ENCODE measurements at places on chromosomes 2 and 18.
A peak's percentile ranks its signal among the peaks of the same experiment; 100 is the strongest.

GRCh38 chr18:10286580-10287150, 167.8 kb upstream of the APCDD1 start:
- DNase-seq = no peak

- no peak for DNase-seq
These were observed 593.1 kb downstream of the RNF144A start for GRCh38 chr2:7510353-7510752.

DNA sequence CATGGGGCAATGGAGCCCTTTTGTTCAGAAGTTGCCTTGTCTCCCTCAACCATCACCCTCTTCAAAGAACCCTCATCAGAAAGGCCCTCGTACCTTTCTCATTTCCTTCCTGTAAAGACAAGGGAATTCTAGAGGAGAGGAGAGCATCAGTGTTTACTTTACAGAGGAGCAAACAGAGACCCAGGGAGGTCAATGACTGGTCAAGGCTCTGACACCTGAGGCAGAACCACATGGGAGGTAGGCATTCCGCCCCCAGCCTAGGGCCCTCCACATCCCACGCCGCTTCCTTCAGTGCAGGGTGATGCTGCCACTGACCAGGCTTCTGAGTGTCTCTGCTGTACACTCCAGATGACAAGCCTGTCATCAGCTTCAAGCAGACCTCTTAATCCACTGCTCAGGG, 104.7 kb downstream of the NRP2 start:
- DNase-seq = no peak

DNA sequence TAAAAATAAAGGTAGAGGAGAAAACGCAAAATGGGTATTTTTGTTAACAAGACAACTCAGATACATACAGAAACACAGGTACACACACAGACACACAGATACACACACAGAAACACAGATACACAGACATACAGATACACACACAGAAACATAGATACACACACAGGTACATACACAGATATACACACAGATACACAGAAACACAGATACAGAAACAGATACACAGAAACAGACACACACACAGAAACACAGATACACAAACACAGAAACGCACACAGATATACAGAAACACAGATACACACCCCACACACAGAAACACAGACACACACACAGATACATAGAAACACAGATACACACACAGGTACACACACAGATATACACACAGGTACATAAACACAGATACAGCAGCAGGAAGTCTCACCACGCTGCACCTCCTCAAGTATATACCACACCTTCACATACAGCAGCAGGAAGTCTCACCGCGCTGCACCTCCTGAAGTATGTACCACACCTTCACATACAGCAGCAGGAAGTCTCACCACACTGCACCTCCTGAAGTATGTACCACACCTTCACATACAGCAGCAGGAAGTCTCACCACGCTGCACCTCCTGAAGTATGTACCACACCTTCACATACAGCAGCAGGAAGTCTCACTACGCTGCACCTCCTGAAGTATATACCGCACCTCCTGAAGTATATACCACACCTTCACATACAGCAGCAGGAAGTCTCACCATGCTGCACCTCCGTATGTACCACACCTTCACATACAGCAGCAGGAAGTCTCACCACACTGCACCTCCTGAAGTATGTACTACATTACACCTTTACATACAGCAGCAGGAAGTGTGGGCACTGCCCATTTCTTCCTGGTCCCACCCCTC, 250.5 kb downstream of the HDAC4 start:
- peak; percentile 57 for DNase-seq

GRCh38 chr2:41966920-41967319, 80.9 kb upstream of the PKDCC start:
- DNase-seq = no peak

DNA sequence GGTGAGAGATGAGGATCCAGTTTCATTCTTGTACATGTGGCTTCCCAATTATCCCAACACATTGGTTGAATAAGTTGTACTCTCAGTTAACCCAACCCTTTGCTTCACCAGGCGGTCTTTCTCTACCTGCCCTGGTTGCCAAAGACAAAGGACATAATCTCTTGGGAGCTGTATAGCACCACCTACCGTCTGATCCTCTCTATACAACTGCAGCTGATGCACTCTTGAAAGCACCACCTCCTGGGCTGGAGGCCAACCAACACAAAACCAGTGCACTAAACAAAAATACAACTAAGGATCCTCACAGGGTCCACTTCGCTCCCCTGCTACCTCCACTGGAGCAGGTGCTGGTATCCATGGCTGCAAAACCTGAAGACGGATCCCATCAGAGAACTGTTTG, 473.6 kb upstream of the NRXN1 start:
- DNase-seq = no peak

DNA sequence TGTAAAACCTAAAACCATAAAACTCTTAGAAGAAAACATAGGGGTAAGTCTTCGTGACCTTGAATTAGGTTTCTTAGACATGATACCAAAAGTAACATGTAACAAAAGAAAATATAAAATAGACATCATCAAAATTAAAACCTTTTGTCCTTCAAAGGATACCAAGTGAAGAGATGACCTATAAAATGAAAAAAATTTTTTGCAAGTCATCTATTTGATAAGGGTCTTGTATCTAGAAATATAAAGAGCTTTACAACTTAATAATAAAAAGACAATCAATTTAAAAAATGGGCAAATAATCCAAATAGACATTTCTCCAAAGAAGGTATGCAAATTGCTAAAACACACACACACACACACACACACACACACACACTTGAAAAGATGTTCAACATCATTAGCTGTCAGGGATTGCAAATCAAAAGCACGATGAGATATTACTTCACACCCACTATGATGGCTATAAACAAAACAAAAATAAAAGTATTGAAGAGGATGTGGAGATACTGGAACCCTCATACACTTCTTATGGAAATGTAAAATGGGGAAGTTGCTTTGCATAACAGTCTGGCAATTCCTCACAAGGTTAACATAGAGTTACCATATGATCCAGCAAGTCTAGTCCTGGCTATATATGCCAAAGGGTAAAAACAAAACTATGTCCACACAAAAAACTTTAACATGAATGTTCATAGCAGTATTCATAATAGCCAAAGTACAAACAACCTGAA, 23.3 kb downstream of the SPDYA start:
- DNase-seq = no peak

DNA sequence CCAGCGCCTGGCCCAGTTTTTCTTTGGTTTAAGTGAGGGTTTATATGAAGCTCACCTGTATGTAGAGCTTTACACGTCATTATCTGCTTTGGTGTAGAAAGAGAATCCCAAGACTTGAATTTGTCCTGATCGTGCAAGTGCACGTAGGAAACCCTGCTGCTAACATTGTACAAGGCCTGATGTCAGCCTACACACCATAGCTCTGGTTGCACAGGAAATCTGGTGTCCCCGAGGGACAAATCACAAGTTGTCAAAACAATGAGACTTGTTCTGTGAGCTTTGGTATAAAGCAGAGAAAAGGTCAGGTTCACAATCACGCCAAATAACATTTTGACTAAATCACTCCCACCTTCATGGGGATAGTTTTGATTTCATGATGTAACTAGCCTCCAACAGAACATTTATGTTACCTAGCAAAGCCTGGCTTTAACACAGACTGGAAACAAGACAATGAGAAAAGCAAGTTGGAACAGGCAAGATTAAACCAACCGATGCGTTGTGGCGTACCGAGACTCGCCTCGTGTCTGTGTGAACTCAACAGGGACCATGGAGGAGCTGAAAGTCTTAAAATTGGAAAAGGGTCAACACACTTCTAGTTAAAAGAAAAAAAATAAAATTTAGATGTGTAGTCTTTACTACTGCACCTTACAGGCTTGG, 41.4 kb downstream of the ZAP70 start:
- no peak for DNase-seq

DNA sequence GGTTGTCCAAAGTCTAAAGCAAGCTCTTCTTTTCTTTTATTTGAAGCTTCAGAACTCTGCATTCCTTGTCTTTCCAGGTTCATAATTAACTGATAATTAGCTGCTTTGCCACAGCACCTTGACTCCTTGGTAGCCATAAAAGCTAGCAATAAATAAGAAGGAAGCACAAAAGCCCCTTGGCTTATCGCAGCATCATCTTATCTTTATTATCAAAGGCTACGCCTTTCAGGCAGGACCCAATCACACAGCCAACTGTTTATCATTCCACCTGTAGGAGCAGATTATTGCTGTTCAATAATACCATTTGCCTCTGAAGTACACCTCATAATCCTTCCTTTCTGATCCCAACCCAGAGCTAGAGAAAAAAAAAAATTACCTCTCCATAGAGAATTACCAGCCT, 489.2 kb downstream of the SATB2 start:
- no peak for DNase-seq

DNA sequence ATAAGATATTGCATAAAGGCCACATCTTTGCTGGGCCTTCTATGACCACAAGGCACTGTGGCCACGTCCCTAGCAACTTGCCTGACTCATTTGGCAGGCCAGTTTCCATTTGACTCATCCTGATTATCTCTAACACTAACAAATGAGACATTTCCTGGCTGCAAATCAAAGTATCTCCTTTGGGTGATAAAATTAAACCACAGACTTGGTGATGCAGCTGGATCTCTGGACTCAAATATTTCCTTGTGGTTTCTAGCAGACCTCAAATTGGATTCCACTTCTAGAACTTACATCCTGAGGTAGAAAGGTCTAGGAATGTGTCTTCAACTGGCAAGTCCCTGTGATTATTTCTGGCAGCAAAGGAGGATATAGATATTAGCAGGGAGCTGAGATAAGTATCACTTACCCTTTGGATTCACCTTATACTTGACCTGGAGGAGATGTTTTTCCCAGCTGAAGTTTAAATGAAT, 167.9 kb upstream of the NXPH2 start:
- DNase-seq = peak; percentile 48

DNA sequence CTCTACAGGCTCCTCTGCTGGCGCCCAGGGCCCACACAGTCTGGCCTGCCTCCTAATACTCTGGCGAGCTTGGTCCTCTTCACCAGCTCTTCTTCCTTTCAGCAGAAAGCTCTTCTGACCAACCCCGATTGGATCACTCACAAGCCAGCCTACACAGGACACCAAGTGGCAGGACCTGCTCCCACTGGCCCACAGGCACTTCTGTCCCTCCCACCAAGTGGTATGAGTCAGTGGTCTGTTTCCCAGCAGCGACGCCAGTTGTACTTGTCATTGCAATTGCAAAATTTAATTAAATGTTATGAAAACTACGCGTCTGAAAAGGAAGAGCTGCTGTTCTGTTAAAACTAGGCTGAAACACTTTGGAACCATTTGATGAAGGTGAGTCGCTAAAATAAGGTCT, 46.7 kb downstream of the NDUFA10 start:
- DNase-seq = no peak

DNA sequence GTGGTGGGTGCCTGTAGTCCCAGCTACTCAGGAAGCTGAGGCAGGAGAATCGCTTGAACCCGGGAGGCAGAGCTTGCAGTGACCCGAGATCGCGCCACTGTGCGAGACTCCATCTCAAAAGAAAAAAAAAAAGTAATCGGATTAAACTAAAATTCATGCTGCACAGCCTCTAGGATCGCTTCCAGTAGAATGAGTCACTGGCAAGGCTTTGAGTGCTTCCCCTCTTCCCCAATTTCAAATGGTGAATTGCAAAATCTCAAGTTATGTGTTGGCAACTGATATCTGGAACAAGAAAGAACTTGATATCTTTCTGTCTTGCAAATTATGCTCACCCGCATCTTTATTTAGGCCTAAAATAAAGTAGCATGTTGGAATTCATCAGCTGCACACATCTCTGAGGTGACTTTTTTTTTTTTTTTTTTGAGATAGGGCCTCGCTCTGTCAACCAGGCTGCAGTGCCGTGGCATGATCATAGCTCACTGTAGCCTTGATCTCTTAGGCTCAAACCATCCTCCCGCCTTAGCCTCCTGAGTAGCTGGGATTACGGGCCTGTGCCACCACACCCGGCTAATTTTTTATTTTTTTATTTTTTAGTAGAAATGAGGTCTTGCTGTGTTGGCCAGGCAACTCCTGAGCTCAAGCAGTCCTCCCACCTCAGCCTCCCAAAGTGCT, 12.7 kb downstream of the TTC39C start:
- no peak for DNase-seq

- no peak for DNase-seq
These were observed 206.8 kb upstream of the ERBB4 start for GRCh38 chr2:212745359-212745758.

DNA sequence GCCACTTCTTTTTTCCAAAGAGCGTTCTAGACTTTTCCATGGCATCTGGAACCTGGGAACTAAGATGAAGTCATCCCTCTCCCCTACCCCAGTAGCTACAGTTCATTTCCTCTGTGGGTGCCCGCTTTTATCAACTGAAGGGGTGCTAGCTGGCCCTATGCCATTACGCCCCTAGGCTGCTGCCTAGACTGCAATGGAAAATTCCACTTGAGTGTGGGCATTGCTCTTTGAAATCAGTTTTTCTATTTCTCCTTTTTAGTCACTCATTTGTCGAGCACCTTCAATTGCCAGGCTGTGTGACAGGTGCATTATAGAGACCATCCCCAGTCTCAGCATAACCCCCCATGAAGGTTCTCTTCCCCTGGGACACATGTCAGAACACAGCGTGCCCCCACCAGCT, 7.3 kb downstream of the TEX51 start:
- no peak for DNase-seq

GRCh38 chr2:216341121-216341520, 31.2 kb downstream of the MARCHF4 start:
- no peak for DNase-seq

DNA sequence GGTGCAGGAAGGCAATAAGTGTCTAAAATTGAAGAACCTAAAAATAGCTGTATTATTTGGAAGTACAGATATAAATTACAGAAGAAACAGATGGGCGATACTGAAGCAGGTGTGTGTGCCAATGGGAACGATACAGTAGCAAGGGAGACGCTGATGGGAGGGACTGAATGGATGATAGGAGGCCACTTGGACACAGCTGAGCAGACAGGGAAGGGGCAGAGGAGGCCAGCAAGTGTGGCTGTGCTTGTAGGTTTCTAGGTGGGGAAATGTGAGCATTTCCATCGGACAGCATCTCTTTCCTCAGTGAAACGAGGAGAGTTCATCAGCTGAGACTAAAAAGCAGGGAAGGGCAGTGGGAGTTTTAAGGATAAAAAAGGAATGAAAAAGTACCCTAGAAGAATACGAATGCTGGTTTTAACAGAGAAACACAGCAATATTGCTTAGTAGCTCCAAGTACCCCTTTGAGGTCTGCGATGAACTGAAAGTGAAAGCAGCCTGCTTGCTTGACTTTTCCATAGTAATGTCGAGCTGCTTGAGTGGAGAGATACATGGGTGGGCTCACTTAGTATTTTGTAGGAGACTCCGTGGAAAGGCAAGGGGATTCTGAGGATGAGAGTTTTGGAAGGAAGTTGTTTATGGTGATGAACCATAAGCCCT, 91.7 kb upstream of the EPC2 start:
- DNase-seq = peak; percentile 40

DNA sequence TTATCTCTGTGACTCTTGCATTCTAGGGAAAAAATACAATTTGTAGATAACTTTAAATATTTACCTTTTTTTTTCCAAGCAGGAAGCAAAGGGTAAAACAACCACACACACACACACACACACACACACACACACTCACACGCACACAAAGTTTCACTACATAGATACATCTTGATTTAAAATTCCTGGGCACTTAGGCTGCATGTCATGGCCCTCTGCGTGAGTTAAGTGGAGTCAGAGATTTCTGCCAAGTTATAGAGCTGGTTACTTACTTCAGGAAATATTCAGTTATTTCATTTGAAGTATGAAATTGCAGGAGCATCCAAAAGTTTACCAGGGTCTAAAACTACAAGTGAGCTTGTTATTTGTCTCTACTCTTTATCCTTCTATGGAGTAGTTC, 612.0 kb downstream of the IRS1 start:
- DNase-seq = no peak

All from GM12865 (cell line).